ENCODE measurements at places on chromosomes 12 and 14.

DNA sequence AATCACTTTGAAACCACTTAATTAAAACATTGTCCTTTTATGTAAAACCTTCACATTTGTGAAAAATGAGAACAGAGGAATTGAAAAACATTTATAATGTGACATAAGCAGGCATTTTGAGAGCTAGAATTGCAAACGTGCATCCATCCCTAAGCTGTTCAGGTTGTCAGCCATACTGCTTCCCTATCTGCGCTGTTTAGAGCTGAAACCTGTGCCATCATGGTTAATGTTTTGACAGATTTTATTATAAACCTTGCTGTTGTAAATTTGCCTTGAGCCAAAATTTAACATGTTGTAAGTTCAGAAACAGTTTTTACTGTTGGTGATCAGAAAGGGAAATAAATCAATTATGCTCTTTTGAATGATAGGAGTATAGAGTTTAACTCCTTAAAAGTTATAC lies 31.9 kb downstream of the FOXA1 start:
- DNase-seq = no peak

- no peak for DNase-seq
Measured at GRCh38 chr14:105074601-105075053, 9.4 kb upstream of the GPR132 start.

DNA sequence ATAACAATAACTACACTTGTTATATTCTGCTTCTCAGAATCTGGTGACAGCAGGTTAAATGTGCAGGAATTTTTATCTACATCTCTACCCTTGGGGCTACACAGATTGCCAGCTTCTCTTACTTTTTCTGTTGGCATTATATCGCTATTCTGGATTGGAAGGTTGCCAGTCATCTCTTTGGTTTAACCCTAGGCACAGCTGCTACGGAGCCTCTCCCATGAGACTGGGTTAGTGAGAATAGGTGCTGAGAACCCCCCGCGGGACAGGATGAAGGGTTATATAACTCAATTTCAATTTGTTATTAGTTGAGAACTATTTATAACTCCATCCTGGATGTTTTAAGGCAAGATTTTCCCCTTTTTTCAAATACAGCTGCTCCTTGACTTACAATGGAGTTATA lies 73.1 kb downstream of the ACADS start:
- no peak for DNase-seq

- no peak for DNase-seq
Measured at GRCh38 chr12:75855360-75855759, 176.2 kb downstream of the PHLDA1 start.

GRCh38 chr14:37045340-37046061 lies 126.9 kb downstream of the SLC25A21 start:
- no peak for DNase-seq

GRCh38 chr12:49868952-49869815 lies 26.3 kb upstream of the BCDIN3D start:
- peak; percentile 97 for DNase-seq

DNA sequence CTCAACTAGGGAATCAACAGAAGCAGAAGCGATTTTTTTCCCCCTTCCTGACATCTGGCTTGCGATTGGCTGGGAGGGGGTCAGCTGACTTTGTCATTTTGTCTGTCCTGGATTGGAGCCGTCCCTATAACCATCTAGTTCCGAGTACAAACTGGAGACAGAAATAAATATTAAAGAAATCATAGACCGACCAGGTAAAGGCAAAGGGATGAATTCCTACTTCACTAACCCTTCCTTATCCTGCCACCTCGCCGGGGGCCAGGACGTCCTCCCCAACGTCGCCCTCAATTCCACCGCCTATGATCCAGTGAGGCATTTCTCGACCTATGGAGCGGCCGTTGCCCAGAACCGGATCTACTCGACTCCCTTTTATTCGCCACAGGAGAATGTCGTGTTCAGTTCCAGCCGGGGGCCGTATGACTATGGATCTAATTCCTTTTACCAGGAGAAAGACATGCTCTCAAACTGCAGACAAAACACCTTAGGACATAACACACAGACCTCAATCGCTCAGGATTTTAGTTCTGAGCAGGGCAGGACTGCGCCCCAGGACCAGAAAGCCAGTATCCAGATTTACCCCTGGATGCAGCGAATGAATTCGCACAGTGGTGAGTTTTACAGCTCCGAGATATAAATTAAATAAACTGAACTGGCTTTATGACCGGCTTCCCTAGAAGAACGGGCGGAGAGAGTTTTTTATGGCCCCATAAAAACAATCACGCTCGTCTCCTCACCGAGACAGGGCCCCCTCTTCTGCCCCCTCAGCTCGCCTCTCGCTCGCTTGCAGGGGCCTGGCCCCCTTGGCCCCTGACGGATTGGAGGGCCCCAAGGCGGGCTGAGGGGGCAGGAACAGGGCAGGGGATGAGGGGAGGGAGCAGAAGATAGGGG lies at the start of gene HOXC6:
HOXC6 (plus strand) TSS at position 127 of the 888 bp plus-strand sequence; CDS start at position 209, 82 bp downstream.
- DNase-seq = no peak

DNA sequence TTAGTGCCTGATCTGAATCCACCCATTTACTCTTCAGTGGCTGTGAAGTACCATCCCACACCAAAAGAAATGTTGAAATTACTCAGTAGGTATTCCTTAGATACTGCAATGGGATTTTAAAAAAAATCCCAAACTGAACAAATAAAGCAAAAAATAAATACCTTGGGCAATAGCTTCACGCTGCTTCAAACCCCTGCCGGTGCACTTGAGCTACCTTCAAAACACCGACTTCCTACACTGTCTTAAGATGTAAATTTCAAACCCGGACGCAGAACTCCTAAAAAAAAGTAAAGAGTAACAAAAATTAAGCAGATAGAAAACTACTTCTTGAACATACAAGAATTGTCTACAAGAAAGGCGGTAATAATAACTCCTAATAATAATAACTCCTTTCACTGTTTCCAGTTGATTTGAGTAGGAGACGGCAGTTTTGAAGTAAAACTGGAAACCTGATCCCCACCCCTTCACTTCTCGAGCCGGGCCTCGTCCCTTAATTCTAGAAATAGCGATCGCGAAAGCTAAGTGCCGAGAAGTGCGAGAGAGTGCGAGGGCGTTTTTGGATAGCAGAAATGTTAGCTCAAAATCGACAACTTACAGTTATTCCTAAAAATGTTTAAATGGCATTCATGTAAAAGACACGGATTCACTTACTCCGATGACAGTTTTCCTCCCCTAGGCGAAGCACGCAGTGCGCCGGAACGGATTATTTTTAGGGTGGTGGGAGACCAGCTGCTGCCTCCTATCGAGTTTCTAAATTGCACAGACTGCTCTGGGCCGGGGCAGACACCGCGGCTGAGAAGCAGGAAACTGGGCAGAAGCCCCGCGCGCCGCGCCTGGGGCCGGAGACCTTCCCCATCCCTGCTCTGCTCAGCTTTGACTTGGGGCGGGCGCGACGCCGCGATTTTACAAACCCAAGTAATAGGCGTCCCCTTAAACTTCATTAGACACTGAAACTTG lies at the start of gene ABCC9:
ABCC9 (minus strand) TSS at position 878 of the 957 bp plus-strand sequence. CDS start 4,752 bp downstream, outside the sequence.
- peak; percentile 71 for DNase-seq

DNA sequence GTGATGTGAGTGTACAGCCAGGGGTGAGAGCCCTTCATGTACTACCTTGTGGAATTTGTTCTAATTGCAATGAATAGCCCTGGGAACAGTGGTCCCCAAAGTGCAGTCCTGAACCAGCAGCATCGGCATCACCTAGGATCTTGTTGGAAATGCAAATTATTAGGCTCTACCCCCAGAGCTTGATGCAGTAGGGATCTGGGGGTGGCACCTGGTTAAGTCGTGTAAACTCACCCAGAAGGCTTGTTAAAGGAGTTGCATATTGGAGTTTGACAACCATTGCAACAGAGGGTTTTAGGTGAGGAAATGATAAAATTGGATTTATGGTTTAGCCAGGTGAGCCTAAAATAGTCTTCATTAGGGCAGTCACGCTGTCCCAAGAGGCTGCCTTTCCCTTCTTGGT lies 73.2 kb downstream of the PLEKHG3 start:
- no peak for DNase-seq

- no peak for DNase-seq
Measured at GRCh38 chr12:63101920-63102319, 49.1 kb downstream of the AVPR1A start.

DNA sequence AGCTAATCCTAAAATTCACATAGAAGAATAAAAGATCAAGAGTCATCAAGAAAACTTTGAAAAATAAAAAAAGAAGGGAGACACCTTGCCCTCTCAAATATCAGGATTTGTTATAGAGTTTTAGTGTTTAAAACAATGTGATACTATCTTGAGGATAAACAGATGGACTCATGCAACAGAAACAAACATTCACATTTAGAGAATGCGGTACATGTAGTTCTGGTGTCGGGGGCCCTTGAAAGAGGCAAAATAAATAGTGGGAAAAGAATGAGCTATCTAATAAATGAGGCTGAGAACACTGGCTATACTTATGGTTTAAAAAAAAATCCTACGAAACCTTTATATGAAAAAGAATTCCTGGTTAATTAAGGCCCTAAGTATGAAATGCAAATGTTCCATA lies 127.7 kb downstream of the LLPH start:
- DNase-seq = no peak

DNA sequence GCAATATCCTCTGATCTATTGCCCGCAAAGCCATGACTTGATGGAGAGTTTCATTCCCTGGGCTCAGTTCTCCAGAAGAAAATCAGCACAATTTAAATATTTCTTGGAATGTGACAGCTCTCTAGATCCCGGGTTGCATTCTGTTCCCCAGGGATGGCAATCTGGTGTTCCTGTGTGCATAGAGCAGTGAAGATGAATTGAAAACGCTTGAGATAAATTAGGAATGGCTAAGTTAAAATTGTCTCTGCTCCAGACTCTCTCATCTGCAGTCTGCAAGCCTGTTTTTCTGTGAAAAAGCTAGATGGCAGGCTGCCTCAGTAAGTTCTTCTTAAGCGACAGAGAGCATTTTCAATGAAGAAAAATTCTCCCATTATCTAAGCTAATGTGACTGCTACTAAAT lies 582.5 kb upstream of the MGAT4C start:
- DNase-seq = no peak

- no peak for DNase-seq
Measured at GRCh38 chr12:57750561-57751431, 1.3 kb downstream of the CDK4 start.

- no peak for DNase-seq
Measured at GRCh38 chr12:131903270-131904255, 9.1 kb downstream of the ULK1 start.

DNA sequence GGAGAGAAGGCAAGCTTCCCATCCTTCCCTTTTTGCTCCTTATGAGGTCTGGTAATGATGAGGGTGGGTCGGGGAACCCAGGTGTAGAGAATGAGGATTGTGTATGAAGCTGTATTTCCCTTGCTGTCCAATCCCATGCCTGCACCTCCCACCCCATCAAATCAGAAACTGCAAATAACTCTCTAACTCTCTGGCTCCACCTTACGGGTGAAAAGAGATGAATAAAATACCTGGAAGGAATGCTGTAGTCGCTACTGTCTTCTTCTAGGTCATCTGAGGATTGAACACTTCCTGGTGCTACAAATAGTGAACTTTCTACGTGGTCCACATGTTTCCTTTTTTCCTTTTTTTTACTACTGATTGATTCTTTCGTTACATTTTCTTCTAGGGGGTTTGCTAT lies 38.9 kb upstream of the DICER1 start:
- no peak for DNase-seq

- no peak for DNase-seq
Measured at GRCh38 chr12:116620124-116620491, 60.9 kb downstream of the MAP1LC3B2 start.

GRCh38 chr12:96196781-96197180 lies 2.6 kb downstream of the ELK3 start:
- no peak for DNase-seq

DNA sequence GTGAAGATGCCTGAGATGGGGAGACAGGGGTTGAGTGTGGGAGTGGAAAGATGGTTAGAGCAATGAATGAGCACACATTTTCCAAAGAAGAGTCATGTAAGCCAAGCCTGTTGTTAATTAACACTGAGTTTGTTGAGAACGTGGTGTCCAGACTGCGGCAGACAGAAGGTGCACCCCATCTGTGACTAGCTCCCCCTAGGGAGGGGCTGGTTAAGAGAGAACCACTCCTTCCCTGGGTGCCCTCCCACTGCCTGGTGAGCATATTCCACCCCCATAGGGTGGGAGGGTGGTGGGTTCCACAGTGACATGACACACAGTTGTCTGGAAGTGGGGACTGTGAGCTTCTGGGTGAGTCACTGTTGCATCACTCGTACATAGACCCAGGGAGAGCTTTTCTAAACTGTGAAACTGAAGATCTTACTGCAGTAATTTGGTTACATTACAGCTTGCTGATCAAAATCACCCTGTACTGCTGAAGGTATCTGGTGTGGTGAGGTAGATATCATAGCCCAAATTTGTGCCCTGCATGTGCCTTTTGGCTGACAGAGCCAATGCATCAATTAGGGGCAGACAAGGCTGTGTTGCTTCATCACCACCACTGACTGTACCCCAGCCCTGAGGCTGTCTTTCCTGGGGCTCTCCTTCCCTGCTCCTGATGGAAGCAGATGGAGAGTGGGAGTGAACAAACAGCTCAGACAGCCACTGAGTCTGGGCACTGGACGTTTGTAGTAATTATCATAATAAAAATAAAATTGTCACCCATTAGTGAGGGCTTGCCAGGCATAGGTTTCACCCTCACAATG lies 150.9 kb downstream of the EMP1 start:
- DNase-seq = no peak

- DNase-seq = no peak
Measured at GRCh38 chr12:94434171-94434570, 25.5 kb downstream of the CEP83 start.

- no peak for DNase-seq
Measured at GRCh38 chr14:76329951-76330350, 46.0 kb upstream of the ESRRB start.

GRCh38 chr12:87332987-87333726 lies 696.0 kb downstream of the C12orf50 start:
- DNase-seq = no peak

DNA sequence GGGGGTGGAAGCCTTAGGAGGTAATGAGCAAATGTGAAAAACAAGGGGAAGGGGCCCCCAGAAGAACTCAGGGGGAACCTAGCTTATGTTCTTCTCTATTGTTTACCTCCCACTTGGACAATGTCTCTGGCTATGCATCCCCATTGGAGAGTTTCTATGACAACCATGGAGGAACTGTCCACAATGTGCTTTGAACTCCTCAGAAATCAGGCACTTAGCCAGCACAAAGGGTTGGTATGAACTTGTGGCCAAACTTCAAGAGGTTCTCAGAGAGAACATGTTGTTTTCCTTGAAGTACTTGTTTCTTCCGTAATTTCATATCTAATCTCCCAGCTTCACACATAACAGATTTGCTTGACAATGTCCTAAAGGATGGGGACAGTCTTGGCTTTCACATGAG lies 202.8 kb upstream of the PELI2 start:
- no peak for DNase-seq

DNA sequence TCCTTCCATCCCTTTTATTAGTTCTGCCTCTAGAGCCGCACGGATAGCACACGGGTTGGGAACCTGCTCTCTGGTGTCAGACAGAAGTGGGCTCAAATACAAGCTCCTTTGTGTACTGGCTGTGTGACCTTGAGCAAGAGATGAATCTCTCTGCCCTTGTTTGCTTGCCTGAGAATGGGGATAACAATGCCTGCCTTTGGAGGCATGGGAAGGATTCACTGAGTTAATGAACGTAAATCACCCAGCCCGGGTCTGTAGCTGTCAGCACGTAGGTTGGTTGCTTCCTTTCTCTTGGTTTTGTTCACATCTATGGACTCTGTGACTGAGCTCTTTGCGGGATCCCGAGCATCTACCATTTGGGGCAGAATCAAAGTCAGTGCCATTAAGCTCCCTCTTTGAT lies 79.3 kb upstream of the NRXN3 start:
- no peak for DNase-seq

GRCh38 chr14:106417224-106418049 lies 891.1 kb downstream of the TMEM121 start:
- peak; percentile 15 for DNase-seq
